ENCODE measurements at places on chromosomes 11 and 22.

DNA sequence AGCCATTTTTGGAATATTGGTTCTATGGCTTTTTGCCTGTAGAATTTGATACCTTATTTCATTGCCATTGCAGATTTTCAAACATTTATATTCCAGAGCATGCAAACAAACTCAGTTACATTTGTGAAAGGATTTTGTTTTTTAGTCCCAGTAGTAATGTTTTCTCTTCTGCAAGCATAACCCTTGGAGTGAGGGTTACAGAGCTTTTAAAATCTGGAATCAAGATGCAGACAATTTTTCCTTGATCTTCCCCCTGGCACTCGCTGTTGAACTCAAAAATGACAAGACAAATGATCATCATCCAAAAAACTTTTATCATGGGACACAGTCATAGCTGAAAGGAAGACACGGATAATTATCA lies 20.8 kb downstream of the BBOX1 start:
- no peak for DNase-seq

- no peak for DNase-seq
Measured at GRCh38 chr11:31922450-31922849, 111.3 kb upstream of the PAX6 start.

DNA sequence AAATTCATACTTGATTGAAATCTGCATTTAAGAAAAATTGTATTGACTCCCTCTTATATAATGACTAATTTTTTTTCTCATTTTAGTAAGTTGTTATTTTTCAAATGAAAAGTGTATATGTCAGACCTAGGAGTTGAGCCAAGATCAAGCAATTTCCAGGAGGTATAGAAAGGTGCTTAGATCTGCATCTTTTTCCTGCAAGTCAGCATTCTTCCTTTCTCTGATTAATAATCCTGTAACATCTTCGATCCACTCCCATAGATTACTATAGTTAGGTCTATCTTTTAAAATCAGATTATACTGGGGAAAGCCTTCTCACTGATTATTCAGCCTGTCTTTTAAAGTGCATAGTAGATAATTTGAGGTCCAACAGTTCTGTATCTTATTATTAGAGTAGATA lies 12.7 kb downstream of the HOATZ start:
- no peak for DNase-seq

GRCh38 chr11:109197656-109198055 lies 224.3 kb upstream of the C11orf87 start:
- DNase-seq, result no peak

- no peak for DNase-seq
Measured at GRCh38 chr11:34209809-34210208, 104.4 kb downstream of the NAT10 start.

DNA sequence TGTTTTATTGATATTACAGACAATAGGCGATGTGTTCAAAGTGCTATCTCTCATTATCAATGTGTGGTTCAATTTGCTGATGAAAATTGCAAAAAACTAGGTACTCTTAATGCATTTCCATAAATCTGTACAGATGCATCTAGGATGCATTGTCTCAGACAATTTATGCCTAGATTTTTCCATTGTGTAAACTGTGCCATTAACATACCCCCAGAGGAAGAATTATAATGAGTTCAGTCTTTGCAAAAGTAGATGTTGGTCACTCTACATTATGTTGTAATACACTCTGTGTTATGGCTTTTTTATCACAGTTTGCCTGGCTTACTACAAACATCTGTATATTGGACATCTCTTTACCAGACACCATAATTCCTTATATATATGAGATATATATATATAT lies 62.5 kb downstream of the EHF start:
- DNase-seq, result no peak

GRCh38 chr11:46603704-46604308 lies 10.0 kb upstream of the AMBRA1 start:
- no peak for DNase-seq

GRCh38 chr11:77151804-77152509 lies 23.9 kb downstream of the MYO7A start:
- DNase-seq, result no peak

GRCh38 chr11:36431429-36432092 lies 78.5 kb downstream of the TRAF6 start:
- DNase-seq, result no peak

DNA sequence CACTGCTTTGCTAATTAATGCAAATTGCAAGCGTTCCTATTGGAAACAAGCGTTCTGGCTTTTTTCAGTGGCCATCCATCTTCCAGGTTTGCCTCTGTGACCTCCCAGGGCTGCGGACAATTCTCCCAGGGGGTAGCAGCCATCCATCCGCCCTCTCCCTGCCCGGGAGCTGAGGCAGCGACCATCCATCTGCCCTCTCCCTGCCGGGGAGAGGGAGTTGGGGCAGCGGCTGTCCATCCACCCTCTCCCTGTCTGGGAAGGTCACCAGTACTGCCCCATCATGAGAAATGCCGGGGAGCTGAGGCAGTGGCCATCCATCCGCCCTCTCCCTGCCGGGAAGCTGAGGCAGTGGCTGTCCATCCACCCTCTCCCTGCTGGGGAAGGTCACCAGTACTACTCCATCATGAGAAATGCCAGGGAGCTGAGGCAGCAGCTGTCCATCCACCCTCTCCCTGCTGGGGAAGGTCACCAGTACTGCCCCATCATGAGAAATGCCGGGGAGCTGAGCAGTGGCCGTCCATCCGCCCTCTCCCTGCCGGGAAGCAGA lies 394.7 kb downstream of the BRD1 start:
- DNase-seq, result no peak

DNA sequence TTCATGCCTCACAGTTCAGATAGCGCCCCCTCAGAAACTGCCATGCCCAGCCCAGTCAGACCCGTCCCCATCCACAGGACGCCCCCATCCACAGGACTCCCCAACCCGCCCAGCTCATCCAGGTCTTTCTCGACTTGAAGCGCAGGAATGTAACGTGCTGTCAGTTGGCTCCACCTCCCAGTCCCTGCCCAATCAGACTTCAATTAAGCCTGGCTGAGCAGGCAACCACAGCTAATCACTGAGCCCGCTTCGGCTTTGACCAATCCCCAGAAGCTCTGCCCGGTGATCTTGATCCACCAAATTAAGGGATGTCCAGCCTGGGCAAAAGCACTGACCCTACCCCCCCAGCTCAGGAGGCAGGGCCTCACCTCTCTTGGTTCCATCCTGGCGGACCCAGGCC lies 10.5 kb upstream of the MFNG start:
- DNase-seq, result no peak

- no peak for DNase-seq
Measured at GRCh38 chr11:21121991-21122390, 452.6 kb downstream of the NELL1 start.

GRCh38 chr11:101528541-101528940 lies 55.3 kb downstream of the TRPC6 start:
- DNase-seq, result no peak

GRCh38 chr11:14424096-14424495 lies 65.1 kb upstream of the RRAS2 start:
- no peak for DNase-seq

DNA sequence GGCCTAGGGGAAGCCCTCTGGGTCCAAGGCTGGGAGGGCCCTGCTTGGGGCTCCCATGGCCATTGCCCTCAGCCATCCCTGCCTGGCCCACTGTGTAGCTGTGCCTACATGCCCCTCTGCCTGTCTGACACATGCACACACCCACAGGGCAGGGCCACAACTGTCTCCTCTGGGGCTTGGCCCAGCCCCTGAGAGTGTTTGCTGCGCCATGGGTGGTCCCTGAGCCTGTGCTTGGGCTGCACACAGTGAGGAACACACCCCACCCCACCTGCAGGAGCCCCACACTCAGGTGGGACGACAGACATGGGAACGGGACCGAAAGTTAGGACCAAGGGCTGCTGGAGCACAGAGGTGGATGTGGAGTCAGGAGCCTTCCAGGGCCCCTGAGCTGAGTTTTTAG lies 489.5 kb downstream of the TBC1D22A start:
- no peak for DNase-seq

DNA sequence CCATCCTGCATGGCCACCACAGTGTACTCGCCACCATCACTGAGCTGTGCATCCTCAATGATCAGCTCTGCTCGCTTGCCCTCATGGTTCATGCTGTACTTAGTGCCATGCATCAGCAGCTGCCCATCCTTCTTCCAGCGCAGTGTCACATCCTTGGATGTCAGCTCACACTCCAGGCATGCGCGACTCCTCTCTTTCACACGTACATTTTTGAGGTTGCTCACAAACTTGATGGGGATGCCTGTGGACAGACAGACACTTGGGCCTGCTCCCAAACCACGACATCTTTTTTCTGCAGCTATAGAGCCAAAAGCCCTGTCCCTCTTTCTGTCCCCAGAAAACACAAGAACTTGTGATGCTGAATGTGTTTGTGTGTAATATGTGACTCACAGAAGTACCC lies 10.5 kb downstream of the IGSF22 start:
- no peak for DNase-seq

DNA sequence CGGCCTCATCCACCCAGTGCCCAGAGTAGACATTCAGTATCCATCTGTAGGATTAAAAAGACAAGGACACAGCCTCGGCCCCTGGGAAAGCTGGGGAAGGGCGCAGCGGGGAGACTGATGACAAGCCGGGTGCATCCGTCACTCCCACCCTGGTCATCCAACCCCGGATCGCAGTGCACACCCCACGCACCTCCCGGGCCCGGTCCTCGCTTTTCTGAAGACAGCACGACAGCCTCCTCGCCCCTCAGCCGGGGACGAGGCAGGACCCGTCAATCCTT lies 1.1 kb downstream of the FCHSD2 start:
- no peak for DNase-seq

- no peak for DNase-seq
Measured at GRCh38 chr11:79942090-79942489, 501.3 kb upstream of the TENM4 start.

DNA sequence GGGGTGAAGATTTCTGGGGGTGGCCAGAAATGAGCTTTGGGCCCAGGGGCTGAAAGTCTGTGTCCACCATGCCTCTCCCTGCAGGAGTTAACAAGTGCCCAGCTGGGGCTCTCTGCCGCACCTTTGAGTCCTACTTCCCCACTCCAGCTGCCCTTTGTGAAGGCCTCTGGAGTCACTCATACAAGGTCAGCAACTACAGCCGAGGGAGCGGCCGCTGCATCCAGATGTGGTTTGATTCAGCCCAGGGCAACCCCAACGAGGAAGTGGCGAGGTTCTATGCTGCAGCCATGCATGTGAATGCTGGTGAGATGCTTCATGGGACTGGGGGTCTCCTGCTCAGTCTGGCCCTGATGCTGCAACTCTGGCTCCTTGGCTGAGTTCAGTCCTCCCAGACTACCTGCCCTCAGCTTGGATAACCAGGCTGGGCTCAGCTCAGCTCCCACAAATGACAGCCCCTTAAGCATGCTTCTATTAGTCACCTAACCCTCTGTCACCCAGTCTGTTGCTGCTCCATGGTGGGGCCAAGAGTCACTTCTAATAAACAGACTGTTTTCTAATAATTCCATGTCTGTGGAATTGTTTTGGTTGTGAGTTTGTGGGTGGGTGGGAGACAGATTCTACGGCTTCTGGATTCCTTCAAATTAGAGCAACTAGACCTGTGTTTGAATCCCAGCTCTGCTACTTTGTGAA lies 3.0 kb upstream of the INPPL1 start:
- no peak for DNase-seq

- no peak for DNase-seq
Measured at GRCh38 chr22:24205438-24206195, 24.3 kb downstream of the SUSD2 start.

GRCh38 chr22:40088818-40089217 lies 88.9 kb upstream of the TNRC6B start:
- no peak for DNase-seq

DNA sequence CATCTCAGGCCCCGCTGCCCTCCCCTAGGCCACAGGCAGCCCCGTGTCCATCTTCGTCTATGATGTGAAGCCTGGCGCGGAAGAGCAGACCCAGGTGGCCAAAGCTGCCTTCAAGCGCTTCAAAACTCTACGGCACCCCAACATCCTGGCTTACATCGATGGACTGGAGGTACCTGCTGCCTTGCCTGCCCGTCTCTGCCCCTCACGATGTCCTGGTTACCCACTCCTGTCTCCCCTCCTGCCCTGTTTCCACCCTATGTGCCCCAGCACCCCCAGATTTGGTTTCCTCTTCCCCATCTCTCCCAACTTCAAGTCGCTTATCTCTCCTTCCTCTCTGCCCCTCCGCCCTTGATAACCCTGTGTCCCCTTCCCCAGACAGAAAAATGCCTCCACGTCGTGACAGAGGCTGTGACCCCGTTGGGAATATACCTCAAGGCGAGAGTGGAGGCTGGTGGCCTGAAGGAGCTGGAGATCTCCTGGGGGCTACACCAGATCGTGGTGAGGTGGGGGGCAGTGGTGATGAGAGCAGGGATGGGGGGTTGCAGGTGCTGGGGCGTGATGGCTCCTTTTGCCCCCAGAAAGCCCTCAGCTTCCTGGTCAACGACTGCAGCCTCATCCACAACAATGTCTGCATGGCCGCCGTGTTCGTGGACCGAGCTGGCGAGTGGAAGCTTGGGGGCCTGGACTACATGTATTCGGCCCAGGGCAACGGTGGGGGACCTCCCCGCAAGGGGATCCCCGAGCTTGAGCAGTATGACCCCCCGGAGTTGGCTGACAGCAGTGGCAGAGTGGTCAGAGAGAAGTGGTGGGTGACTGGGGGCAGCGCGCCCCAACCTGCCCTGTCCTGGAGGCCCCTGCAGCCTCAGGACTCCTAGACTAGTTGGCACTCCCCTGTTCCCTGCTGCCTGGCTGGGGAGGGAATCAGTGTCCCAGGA lies 930 bp downstream of the SCYL1 start:
- no peak for DNase-seq

DNA sequence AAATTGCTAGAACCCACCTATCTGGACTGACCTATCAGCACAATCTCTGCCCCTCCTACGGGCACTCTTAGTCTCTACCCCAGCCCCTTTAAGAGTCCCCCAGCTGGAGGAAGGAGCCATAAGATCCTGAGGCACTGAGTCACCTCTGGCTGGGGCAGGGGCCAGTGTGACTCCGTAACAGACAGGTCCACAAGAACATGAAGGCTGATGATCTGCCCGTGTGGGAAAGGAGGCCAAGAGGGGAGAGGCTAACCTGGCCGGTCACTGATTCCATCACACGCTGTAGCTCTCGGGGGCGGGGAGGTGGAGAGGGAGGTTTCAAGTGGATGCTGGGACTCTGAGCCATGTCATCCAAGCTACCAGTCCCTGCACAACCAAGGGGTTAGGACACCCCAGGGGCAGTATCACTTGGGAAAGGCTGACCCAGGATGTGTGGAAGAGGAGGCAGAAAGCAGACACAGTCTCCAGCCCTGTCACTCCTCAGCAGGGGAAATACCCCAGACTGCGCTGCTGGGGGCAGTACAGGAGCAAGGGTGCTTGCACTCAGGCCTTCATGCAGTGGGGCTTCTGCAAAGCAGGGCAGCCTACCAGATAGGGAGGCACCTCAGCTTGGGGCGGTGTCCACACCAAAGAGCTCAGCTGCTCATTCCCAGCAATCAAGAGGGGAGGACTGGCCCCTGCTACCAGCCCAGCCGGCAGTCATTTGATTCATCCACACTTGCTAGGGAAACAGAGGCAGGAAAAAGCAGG lies 22.3 kb downstream of the ARHGAP1 start:
- no peak for DNase-seq

DNA sequence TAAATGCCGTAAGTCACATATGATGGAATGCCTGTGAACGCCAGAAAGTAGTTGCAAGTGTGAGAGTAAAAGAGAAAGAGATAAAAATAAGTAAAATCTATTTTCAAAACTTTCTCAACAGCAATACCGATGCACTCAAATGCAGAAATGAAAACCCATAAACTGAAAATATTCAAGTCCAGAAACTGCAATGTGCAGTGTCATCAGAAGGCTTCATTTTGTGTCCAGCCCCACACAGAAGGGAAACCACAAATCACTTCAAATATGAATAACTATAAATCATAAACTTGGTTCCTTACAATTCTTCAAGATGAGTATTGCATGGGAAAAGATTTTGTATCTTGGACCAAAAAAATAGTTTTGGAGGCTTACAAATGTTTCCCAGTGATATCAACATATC lies 375.2 kb upstream of the ANO5 start:
- no peak for DNase-seq

All from anterior cingulate cortex (tissue), 58 donors.